ENCODE measurements at places on chromosomes 11 and 22.

DNA sequence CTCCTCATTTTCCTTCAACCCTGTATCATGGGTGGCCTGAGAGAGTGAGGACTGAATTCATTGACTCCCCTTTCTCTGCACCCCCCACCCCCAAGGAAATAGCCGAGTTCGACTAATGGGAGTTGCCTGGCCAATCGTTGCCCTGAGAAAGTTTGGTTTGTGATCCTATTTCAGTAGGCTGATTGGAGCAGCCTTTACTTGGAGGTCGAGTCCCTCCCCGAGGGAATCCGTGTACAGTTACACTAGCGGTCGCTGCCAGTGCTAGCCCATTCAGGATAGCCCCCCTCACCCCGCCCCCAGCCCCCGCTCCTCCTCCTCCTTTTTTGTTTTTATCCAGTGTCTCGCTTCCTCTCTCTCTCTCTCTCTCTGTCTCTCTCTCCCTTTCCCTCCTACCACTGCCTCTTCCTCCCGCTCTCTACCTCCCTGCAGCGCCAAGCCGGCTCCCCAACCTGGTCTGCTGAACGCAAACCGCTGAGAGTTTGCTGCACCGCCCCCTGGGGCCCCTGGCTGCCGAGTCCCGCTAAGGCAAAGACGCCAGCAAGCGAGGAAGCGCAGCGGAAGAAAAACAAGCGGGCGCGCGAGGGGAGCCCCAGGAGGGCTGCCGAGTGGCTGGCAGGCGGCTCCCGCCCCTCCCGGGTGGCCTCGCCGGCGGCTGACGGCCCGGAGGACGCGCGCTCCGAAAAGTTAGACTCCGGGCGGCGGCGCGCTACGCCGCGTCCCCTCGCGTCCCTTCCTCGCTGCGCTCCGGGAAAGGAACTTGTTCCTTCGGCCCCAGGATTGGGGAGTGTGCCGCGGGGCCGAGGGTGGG is at the start of gene GRAMD1B:
GRAMD1B (plus strand) TSS at position 357 of the 808 bp plus-strand sequence. CDS start 524 bp downstream, outside the sequence.
- peak; percentile 49 for DNase-seq

GRCh38 chr11:66987924-66988637 is 13.0 kb downstream of the C11orf86 start:
- DNase-seq: no peak

- DNase-seq: no peak
Observed at GRCh38 chr11:110463153-110463552, 33.4 kb downstream of the FDX1 start.

DNA sequence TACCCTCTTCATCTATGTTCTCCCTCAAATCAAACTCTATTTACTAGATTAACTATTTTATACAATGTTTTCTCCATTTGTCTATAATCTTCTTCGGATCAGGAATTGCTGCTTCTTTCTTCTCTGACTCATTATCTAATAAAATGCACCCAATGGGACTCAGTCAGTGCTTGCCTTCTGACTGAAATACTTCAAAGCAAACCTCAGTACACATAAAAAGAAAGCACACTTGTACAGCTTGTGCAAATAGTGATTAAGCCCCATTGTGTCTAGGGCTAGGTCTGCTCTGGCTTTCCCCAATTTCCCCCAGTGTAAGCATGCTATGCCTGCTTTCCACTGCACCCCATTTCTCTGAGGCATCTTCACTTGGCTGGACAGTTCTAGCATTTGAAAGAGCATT is 118.6 kb upstream of the C11orf87 start:
- DNase-seq: no peak

GRCh38 chr11:64028398-64029115 is 7.2 kb upstream of the FLRT1 start:
- no peak for DNase-seq

DNA sequence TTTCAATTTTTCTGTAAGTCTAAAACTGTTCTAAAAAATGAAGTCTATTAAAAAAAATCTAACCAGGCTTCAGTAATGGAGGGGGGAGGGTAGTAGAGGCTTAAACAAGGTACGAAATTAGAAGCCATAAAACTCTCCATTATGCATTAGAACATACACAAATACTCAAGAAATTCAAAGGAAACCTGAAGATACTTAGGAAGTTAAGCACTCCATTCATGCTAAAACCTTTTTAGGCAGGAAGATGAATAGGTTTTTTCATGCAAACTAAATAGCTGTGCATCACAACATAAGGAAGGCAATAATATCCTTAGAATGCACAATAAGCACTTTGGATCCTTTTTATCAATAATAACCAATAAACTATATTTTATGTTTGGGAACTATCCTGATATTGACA is 2.4 kb downstream of the RAB6A start:
- no peak for DNase-seq

DNA sequence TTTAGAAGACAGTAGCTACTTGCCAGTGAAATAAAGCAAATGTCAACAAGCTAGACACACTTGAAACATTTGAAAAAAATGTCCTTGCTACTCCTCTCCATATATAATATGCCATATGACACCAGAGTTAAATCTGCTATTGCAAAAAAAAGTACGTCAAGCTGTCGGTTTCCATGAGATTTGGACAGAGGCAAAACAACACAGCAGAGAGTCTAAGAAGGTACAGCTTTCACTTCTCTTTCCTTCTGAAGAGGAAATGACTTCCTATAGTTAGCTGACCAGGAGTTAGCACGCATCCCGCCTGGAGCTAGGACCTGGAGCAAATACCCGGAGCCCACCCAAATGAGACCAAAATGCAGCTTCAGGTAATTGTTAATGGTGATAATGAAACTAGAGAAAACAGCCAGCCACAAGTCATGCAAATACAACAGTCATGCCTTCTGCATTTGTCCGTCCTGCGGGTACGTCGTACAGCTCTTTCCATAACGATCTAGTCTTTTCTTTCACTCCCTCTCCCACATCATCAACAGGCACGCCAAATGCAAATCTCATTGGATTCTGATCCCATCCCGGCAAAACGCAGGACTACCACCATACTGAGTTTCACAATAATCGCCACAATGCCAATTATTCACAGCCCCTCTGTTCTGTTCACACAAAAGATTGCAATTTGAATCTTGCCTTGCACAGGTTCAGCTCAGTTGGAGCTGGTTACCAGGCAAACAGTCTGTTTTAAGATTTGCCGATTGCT is 395.0 kb upstream of the CCDC90B start:
- no peak for DNase-seq

DNA sequence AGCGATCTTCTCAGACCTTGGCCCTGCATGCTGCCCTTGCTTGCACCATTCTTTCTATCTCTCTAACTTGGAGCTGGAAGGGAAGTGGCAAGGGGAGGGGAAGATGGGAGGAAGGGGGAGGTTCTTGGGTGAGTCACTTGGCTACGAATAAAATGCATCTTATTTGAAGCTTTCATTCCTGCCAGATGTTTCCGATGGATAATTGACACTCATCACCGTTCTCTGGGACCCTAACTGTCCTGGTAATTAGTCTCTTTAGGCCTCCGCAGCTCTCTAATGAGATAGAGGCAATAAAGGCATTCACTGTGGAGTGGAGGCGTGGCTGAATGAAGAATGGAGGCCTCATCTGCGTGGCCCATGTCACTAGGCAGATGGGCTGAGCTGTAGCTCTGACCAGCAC is 960.1 kb downstream of the NTM start:
- no peak for DNase-seq

DNA sequence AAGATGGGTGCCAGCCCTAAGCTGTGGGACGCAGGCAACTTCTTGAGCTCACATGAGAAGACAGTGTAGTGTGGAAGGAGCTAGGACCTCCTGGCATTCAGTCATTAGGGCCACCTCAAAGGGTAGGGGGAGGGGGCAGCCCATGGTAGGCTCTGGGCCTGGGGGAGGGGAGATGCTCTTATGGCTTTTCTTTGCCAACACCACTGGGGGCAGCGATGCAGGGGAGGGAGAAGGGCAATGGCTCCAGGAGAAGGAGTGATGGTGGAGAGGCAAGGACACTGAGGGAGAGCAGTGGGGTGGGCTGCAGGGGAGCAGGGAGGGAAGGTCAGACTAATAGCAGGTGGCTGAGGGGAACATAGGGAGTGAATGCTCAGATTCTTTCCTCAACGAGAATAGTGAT is 63.3 kb upstream of the SUSD2 start:
- DNase-seq: no peak

- no peak for DNase-seq
Observed at GRCh38 chr11:17538731-17539130, 5.5 kb downstream of the USH1C start.

DNA sequence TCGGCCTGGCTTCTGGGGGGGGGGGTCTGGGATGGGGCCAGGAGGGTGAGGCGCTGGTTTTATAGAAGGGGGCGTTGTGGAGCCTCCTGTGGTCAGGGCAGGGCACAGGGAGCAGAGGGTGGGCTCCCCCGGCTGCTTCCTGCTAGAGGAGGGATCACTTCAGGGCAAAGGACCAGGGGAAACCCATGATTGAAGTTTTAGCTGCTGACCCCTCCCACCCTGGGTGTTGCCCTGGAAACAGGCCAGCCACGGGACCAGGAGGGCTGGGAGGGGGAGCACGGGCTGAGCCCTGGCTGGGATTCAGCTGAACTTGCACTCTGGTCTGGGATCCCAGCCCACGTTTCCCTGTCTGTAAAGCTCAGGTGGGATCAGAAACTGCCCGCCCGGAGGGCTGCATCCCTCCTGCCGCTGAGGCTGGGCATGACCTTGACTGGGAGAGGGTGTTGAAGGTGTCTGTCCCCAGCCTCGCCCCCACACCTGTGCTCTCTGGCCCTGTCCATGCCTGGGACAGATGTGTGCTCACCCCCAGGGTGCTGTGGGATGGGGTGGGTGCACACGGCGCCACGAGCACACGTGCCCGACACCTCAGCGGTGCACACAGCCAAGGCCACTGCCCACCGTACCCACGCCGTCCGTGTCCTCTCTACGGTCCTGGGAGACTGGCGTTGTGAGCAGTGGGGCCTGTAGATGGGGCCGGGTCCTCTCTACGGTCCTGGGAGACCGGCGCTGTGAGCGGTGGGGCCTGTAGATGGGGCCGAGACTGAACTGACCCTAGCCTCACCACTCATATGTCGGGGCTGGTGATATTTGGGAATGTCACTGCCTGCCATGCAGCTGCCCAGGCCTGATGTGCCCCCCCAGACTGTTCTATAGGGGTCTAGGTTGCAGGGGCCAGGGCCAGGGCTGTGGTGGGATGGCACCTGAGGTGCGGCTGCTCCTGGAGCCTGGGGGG is 2.3 kb downstream of the TSPAN4 start:
- no peak for DNase-seq

DNA sequence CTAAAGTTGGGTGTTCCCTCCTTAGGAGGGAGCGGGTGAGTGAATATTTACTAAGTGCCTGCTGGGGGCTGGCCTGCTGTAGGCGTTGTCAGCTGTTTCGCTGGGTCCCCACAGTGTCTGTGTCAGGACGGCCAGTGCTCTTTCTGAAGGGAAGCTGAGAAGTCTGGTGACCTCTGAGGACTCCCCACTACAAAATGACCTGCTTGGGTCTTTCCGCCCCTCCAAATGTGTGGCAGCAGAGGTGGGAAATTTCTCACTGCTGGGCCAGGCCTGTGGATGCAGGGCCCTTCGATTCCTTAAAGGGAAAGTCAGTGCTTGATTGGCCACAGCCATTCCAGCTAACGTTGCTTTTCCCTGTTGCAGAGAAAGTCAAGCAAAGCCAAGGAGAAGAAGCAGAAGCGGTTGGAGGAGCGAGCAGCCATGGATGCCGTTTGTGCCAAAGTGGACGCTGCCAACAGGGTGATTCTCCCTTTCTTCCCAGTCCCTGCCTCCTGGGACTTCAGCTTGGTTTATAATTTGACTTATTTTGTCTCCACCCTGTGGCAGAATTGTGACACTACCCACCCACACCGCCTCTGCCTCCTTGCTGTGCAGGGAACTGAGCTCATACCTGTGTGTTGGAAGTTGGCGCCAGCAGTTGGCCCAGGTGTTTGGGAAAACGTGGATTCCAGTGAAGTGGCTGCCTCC is 6.8 kb downstream of the NAA40 start:
- peak; percentile 15 for DNase-seq

- no peak for DNase-seq
Observed at GRCh38 chr11:81286959-81287358, 1446.7 kb downstream of the FAM181B start.

DNA sequence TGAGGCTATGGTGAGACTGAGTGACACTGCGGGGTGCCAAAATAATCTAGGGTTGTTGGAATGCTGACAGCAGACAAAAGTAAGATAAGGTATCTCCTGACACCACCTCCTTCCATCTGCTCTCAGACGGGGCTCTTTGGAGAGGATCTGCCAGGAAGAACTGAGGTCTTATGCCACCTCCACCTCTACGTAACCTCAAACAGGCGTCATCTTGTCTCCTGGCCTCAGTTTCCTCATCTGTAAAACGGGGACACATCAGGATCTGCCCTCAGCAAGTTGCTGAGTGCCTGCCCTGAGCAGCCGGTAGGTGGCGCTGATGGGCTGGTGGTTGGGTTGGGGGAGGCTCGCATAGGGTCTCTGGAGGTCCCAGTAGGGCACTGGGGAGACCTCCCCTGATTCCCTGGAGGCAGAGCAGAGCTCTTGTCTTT is 1.7 kb upstream of the MYEOV start:
- DNase-seq: peak; percentile 31

DNA sequence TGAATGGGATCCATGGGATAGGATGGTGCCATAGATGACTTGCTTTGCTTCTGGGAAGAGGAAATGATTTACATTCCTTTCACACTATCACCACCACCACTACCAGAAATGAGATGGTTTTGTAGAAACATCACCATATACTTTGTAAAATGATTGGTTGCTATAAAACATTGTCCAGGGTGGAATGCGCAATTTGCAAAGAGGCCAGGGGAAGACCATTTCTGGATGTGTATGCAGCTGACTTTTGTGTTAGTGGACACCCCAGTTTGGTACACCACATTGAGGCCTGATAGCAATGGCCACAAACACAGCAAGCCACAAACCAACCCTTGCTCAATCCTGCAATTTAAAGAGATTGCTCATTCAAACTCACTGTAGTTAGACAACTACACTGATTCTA is 56.7 kb upstream of the RCN1 start:
- DNase-seq: no peak

GRCh38 chr11:130612291-130612851 is 163.9 kb downstream of the ADAMTS15 start:
- DNase-seq: no peak

GRCh38 chr11:8095371-8095770 is 14.4 kb downstream of the TUB start:
- no peak for DNase-seq

GRCh38 chr11:21933095-21933494 is 259.8 kb upstream of the ANO5 start:
- DNase-seq: no peak

GRCh38 chr11:42840176-42840829 is 471.5 kb upstream of the API5 start:
- no peak for DNase-seq

DNA sequence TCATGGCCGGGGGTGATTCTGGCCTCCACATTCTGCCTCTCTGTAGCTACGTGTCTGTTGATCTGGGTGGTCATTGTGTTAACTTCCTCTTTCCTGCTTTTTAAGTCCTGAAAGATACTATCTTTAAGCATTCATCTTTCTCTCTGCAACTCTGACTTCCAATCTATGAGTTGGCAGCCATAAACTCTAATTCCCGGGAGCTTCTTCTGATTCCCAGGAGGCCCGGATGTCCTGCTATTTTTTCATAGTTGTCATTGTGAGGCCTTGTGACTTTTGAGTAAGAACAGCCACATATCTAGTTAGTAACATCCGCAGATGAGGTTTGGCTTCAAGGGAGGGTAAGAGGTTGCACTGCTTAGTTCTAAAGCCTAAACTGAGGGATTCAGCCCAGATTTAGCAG is 107.8 kb downstream of the SYN3 start:
- no peak for DNase-seq

GRCh38 chr11:118052581-118053206 is 24.2 kb upstream of the TMPRSS4 start:
- no peak for DNase-seq

Data from T-helper 1 cell (primary cell).